ENCODE measurements at places on chromosomes 2 and 18. TPM values are rescaled to one million over a fixed set of nuclear protein-coding genes. Genes with fewer than 3 reads are reported as not detected.

- no peak for DNase-seq
- no peaks in the 10 kb centered on the region for H3K27me3 ChIP-seq
- H3K36me3 ChIP-seq: no peaks in the 10 kb centered on the region
- no peaks in the 10 kb centered on the region for H3K4me1 ChIP-seq
- H3K27ac ChIP-seq: no peak overlapping the region
These were observed 91.6 kb downstream of the RHOB start for GRCh38 chr2:20538308-20539132.

DNA sequence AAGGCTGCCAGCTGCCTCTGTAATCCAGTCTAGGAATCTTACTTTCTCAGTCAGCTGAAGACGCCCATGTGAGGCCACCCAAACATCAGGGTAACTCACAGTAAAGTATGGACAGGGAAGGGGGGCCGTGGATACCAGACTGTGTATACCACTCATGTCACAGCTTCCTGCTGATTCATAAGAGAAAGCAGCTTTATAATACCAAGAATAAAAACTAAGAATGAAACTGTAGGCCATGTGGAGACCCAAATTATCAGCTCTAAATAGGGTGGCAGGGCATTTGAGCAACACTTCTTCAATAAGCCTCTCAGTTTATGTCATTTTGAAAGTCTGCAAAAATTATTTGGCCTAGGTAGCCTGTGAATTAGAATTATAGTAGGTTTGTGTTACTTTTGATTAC lies 115.0 kb upstream of the CDCA7 start:
- no peaks in the 10 kb centered on the region for H3K4me1 ChIP-seq
- peaks cover 11% of the 10 kb centered on the region for H3K36me3 ChIP-seq
- H3K27me3 ChIP-seq: no peaks in the 10 kb centered on the region

- no peak overlapping the region for H3K27ac ChIP-seq
- no peaks in the 10 kb centered on the region for H3K4me1 ChIP-seq
- no peaks in the 10 kb centered on the region for H3K36me3 ChIP-seq
- no peak for DNase-seq
These were observed 13.9 kb upstream of the SLC1A4 start for GRCh38 chr2:64975232-64975821.

- H3K36me3 ChIP-seq: no peaks in the 10 kb centered on the region
- H3K4me1 ChIP-seq: no peaks in the 10 kb centered on the region
- no peaks in the 10 kb centered on the region for H3K27me3 ChIP-seq
- no peak for DNase-seq
These were observed 202.7 kb downstream of the EIPR1 start for GRCh38 chr2:3174626-3175567.

Gene SLC5A6
- total RNA-seq: 24.9 TPM

DNA sequence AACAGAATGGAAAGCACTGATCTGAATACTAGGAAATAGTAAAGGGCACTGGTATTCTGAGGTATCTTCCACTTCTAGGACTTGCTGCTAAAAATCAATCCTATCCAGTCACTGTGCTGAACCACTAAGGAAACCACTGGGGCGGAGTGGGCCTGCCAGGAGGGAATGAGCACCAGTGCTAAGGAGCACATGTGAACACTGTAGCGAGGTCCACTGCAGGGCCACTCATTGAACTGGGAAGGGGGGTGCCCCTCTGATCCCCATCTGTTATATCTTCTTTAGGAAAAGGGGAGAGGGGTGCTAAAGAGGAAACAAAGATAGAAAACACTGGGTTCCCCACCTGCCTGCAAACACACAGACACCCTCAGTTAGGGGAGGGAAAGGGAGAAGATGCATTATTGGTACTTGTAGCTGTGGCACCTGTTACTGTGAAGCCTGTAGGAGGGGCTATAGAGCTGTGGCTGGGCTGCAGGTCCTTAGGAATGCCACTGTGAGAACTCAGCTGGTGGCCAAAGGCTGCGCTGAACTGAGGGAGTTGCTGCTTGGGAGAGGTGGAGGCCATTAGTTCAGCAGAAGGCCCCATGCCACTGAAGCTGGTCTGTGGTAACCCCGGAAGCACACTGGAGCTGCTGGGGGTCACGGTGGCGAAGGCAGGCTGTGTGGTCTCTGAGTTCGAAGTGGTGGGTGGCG lies 81.8 kb downstream of the INO80D start:
- no peak overlapping the region for H3K27ac ChIP-seq
- no peak overlapping the region for H3K4me3 ChIP-seq
- peaks cover 41% of the 10 kb centered on the region for H3K36me3 ChIP-seq
- H3K27me3 ChIP-seq: no peaks in the 10 kb centered on the region
- DNase-seq: peak; percentile 36
- H3K4me1 ChIP-seq: peaks cover 9% of the 10 kb centered on the region

GRCh38 chr2:190553254-190553653 lies 18.7 kb upstream of the NEMP2 start:
- no peaks in the 10 kb centered on the region for H3K36me3 ChIP-seq
- H3K27me3 ChIP-seq: no peaks in the 10 kb centered on the region
- no peak for DNase-seq
- no peak overlapping the region for H3K4me3 ChIP-seq
- no peak overlapping the region for H3K27ac ChIP-seq

- no peak for DNase-seq
- no peak overlapping the region for H3K4me3 ChIP-seq
- H3K27me3 ChIP-seq: no peaks in the 10 kb centered on the region
- H3K4me1 ChIP-seq: no peaks in the 10 kb centered on the region
These were observed 92.1 kb downstream of the GALR1 start for GRCh38 chr18:77341527-77342325.

DNA sequence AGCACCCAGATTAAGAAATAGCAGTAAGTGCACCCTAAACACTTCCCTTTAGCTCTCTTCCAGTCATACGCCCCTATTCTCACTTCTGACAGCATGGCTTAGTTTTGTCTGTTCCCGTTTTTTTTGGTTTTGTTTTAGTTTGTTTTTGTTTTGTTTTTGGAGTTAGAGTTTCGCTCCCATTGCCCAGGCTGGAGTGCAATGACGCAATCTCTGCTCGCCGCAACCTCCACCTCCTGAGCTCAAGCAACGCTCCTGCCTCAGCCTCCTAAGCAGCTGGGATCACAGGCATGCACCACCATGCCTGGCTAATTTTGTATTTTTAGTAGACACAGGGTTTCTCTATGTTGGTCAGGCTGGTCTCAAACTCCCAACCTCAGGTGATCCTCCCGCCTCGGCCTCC lies 2067.7 kb downstream of the SUCLG1 start:
- H3K36me3 ChIP-seq: no peaks in the 10 kb centered on the region
- no peak overlapping the region for H3K27ac ChIP-seq
- DNase-seq: no peak

DNA sequence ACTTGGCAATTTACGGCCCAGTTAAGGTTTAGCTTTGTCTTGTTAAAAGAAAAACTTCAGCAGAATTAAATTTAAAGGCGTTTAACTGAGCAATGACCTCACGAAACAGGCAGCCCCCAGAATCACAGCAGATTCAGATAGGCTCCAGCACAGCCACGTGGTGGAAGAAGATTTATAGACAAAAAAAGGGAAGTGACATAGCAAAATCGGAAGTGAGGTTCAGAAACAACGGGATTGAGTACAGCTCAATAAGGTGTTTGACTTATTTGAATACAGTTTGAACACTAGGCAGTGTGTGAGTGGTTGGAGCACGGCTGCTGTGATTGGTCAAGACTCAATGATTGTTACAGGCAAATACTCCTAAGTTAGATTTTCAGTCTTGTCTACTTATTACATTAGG lies 79.8 kb downstream of the MOGAT1 start:
- H3K27me3 ChIP-seq: no peaks in the 10 kb centered on the region
- H3K36me3 ChIP-seq: no peaks in the 10 kb centered on the region
- no peak overlapping the region for H3K27ac ChIP-seq
- no peak for DNase-seq

Gene CD207
- not detected for total RNA-seq

Gene CAVIN2
- total RNA-seq: 19.4 TPM

Gene CAPN13
- 57.1 TPM for total RNA-seq

GRCh38 chr18:23934252-23934651 lies 80.3 kb upstream of the TTC39C start:
- DNase-seq: no peak
- peaks cover 14% of the 10 kb centered on the region for H3K36me3 ChIP-seq
- H3K27me3 ChIP-seq: no peaks in the 10 kb centered on the region
- H3K4me1 ChIP-seq: no peaks in the 10 kb centered on the region

DNA sequence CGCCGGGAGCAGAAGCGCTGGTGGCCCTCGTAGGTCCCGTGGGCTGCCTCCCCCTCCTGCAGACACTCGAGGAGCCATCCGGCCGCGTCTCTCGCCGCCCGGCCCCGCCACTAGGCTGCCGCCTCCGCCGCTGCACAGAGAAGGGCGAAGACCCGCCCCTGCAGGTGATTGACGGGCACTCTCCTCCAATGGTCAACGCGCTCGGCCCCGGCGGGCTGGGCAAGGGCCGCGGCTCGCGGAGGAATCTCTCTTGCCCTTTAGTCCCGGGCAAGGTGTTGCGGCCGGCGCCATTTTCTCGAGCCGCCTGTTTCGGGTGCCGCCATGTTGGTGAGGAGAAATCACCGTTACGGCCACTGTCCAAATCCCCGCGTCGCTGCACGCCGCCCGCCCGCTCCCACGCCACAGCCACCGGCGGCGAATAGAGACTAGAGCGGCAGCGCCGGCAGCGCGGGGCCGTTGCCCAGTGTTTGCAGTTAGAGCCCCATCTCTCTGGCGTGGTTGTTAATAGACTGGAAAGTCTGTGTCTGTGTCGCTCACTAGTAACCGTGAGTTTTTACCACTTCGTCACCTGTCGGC lies at the start of gene ZC3H6:
Gene ZC3H6, plus strand, starts transcription at position 287 of the 576 bp plus-strand sequence. CDS start 398 bp downstream, outside the sequence.
- DNase-seq: peak; percentile 99
- no peaks in the 10 kb centered on the region for H3K36me3 ChIP-seq
- peaks cover 16% of the 10 kb centered on the region for H3K4me1 ChIP-seq
- peak within 1 kb of the TSS; percentile 100 for H3K27ac ChIP-seq
- H3K4me3 ChIP-seq: peak within 1 kb of the TSS; percentile 65

DNA sequence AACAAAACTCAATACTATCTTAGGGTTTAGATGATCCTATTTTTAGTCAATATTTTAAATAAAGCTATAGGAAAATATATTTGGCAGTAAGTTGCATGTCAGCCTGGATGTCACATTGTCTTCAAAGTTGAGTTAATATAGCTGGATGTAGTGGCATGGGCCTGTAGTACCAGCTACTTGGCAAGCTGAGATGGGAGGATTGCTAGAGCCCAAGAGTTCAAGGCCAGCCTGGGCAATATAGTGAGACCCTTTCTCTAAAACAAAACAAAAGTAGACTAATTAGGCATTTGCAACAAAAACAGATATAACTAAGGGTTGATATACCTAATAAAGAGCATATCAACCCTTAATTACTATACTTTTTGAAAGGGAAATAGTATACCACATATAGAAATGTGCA lies 254.6 kb upstream of the KCNJ3 start:
- DNase-seq: no peak
- peaks cover 17% of the 10 kb centered on the region for H3K4me1 ChIP-seq
- H3K36me3 ChIP-seq: no peaks in the 10 kb centered on the region
- H3K4me3 ChIP-seq: no peak overlapping the region
- H3K27ac ChIP-seq: no peak overlapping the region

GRCh38 chr2:15539999-15540398 lies 21.1 kb downstream of the NBAS start:
- H3K36me3 ChIP-seq: peaks cover 18% of the 10 kb centered on the region
- H3K4me1 ChIP-seq: no peaks in the 10 kb centered on the region
- no peak overlapping the region for H3K27ac ChIP-seq
- no peaks in the 10 kb centered on the region for H3K27me3 ChIP-seq

GRCh38 chr2:177296040-177296439 lies 31.5 kb upstream of the NFE2L2 start:
- H3K27ac ChIP-seq: peak overlapping the region; percentile 60
- peaks cover 16% of the 10 kb centered on the region for H3K4me1 ChIP-seq
- H3K4me3 ChIP-seq: no peak overlapping the region
- H3K27me3 ChIP-seq: no peaks in the 10 kb centered on the region

DNA sequence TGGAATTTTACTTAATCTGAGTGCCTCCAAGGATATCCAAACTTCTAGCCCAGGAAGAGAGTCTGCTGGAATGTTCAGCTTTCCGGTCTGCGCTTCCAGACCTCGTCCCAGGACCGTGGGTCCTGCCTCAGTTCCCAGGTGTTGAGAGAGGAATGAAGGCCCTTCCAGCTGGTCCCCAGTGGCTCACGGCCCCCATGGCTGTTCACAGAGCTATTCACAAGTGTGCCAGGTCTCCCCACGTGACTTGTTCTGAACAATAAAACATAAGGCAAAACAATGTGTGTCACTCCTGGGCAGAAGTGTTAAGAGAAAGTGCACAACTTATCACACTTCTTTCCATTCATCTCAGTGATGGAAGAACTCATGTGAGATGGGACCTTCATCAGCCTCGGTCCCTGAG lies 20.1 kb upstream of the TEX51 start:
- no peak for DNase-seq
- H3K27me3 ChIP-seq: no peaks in the 10 kb centered on the region
- H3K36me3 ChIP-seq: no peaks in the 10 kb centered on the region
- H3K27ac ChIP-seq: no peak overlapping the region
- no peaks in the 10 kb centered on the region for H3K4me1 ChIP-seq

- no peak overlapping the region for H3K4me3 ChIP-seq
- H3K27ac ChIP-seq: no peak overlapping the region
These were observed 41.8 kb upstream of the PDK1 start for GRCh38 chr2:172513935-172514586.

Gene ARHGAP25
- not detected for total RNA-seq

- no peak overlapping the region for H3K27ac ChIP-seq
- DNase-seq: no peak
- H3K4me1 ChIP-seq: no peaks in the 10 kb centered on the region
- no peak overlapping the region for H3K4me3 ChIP-seq
- peaks cover 8% of the 10 kb centered on the region for H3K27me3 ChIP-seq
- no peaks in the 10 kb centered on the region for H3K36me3 ChIP-seq
These were observed 153.1 kb upstream of the ARL4C start for GRCh38 chr2:234649951-234650350.

Gene GPR45
- total RNA-seq: not detected

GRCh38 chr2:20611077-20611843 lies 39.6 kb downstream of the HS1BP3 start:
- H3K36me3 ChIP-seq: no peaks in the 10 kb centered on the region
- H3K4me1 ChIP-seq: peaks cover 72% of the 10 kb centered on the region
- peak overlapping the region; percentile 84 for H3K27ac ChIP-seq
- DNase-seq: peak; percentile 96
- H3K27me3 ChIP-seq: no peaks in the 10 kb centered on the region
- H3K4me3 ChIP-seq: no peak overlapping the region

- H3K4me3 ChIP-seq: no peak overlapping the region
- H3K4me1 ChIP-seq: no peaks in the 10 kb centered on the region
- H3K36me3 ChIP-seq: no peaks in the 10 kb centered on the region
- DNase-seq: no peak
These were observed 103.6 kb upstream of the TMEM200C start for GRCh38 chr18:5998907-5999306.

GRCh38 chr2:239114119-239114581 lies 266.3 kb downstream of the TWIST2 start:
- peak overlapping the region; percentile 83 for H3K27ac ChIP-seq
- DNase-seq: peak; percentile 53
- peaks cover 42% of the 10 kb centered on the region for H3K36me3 ChIP-seq
- peaks cover 32% of the 10 kb centered on the region for H3K4me1 ChIP-seq

GRCh38 chr2:23436346-23437098 lies 51.5 kb downstream of the KLHL29 start:
- DNase-seq: peak; percentile 67
- no peak overlapping the region for H3K27ac ChIP-seq
- no peak overlapping the region for H3K4me3 ChIP-seq
- H3K36me3 ChIP-seq: no peaks in the 10 kb centered on the region

Data from stomach (tissue), 19 donors.